ENCODE measurements at places on chromosomes 5 and 9. TPM values are rescaled to one million over a fixed set of nuclear protein-coding genes. Genes with fewer than 3 reads are reported as not detected.

DDX4 gene
- 0.23 TPM for polyA plus RNA-seq

HDAC3 gene
- 48.3 TPM for polyA plus RNA-seq

FGF1 gene
- 5.1 TPM for polyA plus RNA-seq

SPATA31C1 gene
- polyA plus RNA-seq = not detected

PTPRD gene
- polyA plus RNA-seq = 88.9 TPM

- DNase-seq = no peak
Observed at GRCh38 chr5:39720136-39720535, 295.4 kb upstream of the DAB2 start.

GRCh38 chr5:80763211-80763610 is 108.4 kb upstream of the DHFR start:
- no peak for DNase-seq

GRCh38 chr9:1956958-1957357 is 58.2 kb upstream of the SMARCA2 start:
- DNase-seq = no peak

DNA sequence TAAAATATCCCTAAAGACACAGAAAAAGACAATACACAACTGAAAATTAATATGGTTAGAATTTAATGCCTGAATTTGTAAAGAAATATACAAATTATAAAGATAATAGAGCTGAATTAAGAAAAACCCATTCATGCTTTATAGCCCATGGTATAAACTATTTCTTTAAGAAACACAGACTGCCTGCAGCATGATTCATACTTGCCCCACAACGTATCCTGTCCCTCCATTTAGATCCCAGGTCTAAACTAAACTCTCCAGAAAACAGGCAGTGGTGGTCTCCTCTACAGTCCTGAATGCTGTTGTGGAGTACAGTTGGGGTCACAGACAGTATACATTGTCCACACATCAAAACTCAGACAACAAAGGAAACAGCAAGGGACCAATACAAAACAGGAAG is 24.8 kb downstream of the IL6ST start:
- DNase-seq = no peak

- DNase-seq = no peak
Observed at GRCh38 chr5:127088251-127088650, 14.9 kb upstream of the C5orf63 start.

- no peak for DNase-seq
Observed at GRCh38 chr5:173671121-173671949, 54.9 kb upstream of the BOD1 start.

DNA sequence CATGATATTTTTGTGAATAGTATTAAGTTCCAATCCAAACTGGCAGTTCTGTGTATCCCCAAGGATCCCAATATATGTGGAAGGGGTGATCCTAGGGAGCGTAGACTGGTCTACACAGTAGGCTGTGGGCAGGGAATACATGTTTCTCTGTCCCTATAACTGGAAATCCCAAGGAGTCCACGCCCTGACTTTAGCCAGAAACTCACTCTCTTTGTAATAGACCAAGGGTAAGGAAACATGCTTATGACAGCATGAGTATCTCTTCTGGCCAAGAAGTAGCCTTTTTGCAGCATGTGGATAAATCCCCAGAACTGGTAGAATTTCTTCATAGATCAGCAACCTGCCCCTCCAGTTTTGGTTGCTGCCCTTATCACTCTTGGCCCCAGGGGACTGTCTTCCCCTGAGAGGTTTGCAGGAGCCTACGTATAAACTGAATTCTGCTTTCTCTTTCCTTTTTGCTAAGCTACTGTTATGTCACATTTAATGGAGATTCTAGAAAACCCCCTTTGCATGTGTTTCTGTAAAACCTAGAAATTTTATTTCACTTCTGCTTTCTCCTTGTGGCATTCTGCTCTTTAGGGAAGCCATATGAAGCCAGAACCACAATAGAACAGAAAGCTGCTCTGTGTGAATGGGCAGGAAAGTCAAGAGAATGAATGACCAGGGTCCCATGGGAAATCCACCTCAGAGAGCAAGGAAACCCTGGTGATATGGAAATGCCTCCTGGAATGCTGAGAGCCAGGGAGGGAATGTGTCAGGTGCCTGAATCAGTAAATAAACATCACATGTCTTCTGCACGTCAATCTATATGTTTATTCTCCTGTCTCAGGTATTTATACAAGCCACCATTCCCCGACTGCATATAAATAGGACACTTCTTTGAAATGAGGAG is 3.5 kb downstream of the IFNA2 start:
- no peak for DNase-seq

DNA sequence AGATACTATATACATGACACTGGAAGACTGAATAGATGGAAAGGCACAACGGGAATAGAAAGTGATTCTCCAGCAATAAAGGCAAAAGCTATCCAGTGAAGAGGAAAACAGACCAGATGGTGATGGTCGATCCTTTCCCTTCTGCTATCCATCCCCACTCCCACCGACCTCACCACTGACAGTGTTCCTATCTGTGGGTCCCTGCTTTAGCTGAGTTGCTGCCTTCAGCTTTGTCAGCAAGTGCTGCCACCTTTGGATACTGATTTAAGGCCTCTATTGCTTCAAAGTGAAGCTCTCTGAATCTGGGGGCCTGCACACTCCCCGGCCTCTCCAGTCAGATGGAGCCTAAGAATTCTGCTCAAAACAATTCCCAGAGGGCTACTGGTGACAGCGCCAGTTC is 32.3 kb downstream of the EPB41L4A start:
- DNase-seq = no peak

DNA sequence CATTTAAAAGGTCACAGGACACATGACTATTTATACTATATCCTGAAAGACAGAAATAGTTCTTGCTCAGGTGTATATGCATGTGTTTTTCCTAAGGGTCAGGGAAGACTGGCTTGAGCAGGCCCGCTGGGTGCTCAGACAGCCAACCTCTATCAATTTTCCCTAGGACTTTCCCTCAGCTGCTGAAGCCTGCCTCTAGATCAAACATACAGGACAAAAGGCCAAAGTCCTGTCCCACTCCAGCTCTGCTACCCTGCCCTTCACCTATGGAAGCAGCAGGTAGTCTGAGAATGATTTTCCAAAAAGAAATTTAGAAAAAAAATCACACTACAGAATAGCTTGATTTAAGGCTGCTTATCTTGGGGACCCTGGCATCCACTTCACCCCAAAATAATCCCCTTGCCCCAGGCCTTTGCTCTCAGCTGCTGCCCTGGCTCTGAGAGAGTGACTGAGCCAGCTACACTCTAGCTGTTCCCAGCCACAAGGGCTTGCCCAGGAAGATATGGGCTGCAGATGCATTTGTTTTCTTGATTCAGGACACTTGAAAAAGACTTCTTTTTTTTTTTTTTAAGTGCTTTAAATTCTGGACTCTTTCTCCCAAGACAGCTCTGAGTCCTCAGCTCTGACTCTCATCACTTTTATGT is 42.5 kb downstream of the KLHL3 start:
- DNase-seq = no peak

DNA sequence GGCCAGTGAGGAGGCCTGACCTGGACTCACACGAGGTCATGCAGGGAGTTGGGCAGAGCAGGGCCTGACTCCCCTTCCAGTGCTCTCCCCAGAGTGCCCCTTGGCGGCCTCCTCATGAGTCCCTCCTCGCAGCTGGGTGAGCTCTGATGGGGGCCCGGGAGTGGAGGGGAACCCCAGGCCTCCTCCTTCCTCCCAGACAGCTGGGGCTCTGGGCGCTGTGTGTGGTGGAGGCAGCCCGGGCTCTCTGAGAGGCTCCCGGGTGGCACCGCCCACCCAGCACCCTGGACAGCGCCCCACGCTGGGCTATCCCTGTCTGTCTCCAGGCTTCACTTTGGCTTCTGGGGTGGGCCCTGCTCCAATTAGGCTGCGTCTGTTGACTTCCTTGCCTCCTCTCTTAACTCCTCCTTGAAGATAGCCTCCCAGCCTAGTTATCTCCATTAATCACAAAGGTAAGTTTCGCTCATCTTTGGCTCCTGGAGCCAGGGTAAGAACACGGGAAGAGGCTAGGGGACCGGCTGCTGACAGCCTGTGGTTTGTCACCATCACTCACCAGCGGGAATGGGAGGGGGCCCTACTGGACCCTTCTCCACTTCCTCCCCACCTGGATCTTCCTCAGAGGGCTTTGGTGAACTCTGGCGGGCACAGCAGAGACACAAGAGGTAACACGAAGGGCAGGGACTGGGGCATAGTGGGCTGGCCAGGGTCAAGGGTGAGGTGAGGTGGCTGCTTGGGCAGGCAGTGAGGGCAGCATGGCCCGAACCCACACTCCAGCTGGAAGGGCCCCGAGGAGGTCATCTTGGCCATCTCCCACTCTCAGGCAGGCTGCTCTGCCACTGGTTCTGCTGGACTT is 13.1 kb downstream of the PSD2 start:
- peak; percentile 46 for DNase-seq

DNA sequence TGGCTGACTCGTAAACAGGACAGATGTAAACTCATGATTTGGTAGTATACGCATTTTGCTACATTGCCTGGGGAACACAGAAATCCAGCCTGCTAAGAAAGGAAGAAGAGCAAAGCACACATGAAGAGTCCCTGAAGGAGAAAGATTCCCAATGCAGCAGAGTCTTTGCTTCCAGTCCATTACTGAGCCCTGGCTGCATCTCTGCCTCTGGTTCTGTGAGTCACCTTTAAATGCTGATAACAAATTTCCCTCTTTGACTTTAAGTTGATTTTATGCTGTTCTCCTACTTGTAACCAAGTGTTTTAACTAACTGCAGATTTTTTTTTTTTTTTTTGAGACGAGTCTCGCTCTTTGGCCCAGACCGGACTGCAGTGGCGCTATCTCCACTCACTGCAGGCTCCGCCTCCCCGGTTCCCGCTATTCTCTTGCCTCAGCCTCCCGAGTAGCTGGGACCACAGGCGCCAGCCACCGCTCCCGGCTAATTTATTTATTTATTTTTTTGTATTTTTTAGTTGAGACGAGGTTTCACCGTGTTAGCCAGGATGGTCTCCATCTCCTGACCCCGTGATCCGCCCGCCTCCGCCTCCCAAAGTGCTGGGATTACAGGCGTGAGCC is 8.5 kb upstream of the PRXL2C start:
- DNase-seq = no peak

DNA sequence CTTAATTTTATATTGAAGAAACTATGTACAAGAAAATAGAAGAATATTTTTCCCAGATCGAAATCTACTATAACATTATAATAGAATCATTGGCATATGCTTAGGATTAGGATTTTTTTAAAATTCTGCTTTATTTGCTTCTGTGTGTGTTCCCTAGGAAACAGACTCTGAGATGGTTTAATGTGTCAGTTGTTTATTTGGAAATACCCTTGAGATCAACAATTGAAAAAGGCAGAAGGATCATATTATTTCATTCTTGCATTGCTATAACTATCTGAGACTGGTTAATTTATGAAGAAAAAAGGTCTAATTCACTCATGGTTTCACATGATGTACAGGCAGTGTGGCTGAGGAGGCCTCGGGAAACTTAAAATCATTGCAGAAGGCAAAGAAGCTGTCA is 622.6 kb downstream of the PRR16 start:
- DNase-seq = no peak

DNA sequence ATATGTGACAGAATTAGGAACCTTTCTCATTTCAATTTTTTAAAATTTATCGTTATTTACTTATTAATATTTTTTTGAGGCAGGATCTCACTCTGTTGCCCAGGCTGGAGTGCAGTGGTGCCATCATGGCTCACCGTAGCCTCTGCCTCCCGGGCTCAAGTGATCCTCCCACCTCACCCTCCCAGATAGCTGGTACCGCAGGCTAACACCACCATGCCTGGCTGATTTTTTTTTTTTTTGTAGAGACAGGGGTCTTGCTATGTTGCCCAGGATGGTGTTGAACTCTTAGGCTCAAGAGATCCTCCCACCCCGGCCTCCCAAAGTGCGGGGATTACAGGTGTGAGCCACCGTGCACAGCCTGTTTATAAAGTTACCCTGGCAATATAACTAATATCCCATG is 275.2 kb downstream of the AOPEP start:
- DNase-seq = no peak

DNA sequence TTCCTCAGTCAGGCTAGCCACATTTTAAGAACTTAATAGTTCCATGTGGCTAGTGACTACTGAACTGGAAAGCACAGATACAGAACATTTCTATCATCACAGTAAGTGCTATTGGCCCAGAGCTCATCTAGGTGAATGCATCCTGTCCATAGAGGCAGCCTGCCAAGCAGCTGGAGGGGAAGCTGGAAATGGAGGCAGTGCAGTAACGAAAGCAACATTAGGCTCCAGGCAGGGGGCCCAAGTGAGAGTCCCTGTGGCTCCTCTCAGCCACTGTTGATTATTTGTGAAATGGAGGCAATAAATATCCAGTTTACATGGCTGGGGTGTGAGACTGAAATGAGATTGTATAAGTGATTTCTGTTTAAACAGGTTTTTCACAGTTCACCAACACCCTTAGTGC is 227.2 kb upstream of the KLF9 start:
- peak; percentile 70 for DNase-seq

GRCh38 chr5:117889596-117889995 is 1098.8 kb downstream of the DTWD2 start:
- DNase-seq = no peak

DNA sequence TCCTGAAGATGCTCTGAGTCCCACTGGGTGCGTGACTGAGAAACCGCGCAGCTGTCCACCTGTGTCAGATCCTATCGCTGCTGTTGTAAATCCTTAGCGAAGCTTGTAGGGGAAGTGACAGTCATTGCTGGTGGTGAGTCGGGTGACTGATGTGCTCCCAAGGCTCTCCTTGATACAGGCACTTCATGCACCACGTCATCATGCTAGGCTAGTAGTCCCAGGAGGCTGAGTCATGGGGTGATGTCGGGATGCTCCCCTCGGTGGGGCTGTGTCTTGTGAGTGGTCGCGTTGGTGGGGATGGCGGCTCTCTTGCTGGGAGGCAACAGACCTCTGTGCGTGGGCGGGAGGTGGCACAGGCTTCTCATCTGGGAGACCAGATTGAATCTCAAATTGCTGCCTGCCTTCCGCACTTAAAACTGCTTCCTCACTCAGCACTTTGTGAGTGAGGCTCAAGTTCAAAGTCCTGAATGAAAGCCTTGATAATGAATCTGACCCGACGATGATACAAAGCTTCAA is 84.7 kb downstream of the CSNK1A1 start:
- no peak for DNase-seq

GRCh38 chr5:23089286-23089685 is 236.1 kb upstream of the CDH12 start:
- DNase-seq = peak; percentile 27

GRCh38 chr9:274406-274805 is 59.7 kb downstream of the DOCK8 start:
- no peak for DNase-seq

- DNase-seq = peak; percentile 70
Observed at GRCh38 chr9:120412425-120412951, 167.5 kb downstream of the CDK5RAP2 start.

Measured in hindlimb muscle (tissue), 1 donor.